ENCODE measurements at places on chromosomes 5 and 9.

GRCh38 chr9:79694208-79694607 is 122.4 kb downstream of the TLE4 start:
- no peak for DNase-seq

- no peak for DNase-seq
Observed at GRCh38 chr5:98698359-98698758, 75.1 kb upstream of the RGMB start.

GRCh38 chr9:27088981-27089380 is 20.0 kb upstream of the TEK start:
- DNase-seq = peak; percentile 82

DNA sequence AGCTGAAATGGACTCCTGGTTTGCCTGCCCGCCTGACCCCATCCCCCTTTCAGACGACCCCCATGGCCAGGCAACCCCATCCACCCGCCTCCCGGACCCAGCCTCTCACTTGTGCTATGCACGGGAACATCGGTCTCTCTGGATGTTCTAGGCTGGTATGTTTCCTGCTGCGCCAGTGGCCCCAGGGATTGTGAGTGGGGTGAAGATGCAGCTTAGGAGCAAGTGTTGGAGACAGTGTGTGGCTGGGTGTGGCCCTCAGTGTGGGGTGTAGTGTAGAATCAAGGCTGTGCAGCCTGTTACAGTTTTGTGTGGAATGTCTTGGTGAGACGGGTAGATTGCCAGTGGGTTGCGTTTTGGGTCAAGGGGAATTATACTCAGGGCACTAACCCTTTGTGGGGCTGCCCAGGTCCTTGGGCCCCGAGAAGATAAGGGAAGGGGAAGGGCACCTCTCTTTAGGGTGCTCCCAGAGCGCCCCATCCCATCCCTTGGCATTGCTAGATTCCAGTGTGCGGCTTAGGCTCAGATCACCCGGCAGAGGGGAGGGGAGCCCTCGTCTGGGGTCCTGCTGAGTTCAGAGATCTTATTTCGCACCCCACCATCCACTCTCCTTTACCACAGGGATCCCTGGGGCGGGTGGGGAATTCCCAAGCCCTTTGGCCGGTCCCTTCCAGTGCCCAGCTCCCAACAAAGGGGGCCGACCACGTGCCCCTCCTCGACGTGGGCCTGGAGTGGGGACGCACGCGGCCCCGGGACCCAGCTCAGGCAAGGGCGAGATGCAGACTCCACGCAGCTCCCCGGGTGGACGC is 4.6 kb downstream of the IER5L start:
- peak; percentile 47 for DNase-seq

GRCh38 chr9:128702445-128702948 is at the start of gene PKN3:
Gene PKN3, plus strand, starts transcription at chr9:128702503. Its CDS starts 413 bp downstream, at chr9:128702916.
- peak; percentile 82 for DNase-seq

DNA sequence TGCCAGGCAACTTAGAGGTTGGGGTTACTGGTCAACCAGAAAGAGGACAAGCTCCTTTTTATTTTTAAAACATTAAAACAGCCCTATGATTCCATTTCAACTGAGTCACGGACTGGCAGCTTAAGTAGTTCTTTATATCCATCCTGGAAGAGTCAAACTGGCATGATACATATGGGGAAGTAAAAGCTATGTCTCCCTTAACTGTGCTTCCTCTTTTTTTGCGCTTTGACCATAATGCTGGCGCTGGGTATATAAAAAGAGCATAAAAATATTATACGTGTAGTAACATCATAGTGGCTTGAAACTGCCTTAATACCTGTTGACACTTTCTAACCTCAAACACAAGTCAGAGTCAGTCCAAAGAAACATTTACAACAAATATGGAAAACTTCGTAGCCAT is 274.4 kb downstream of the CSNK1G3 start:
- no peak for DNase-seq
